ENCODE measurements at places on chromosomes 7 and 10.

GRCh38 chr7:150728609-150729008, 8.6 kb upstream of the GIMAP5 start:
- DNase-seq: no peak

DNA sequence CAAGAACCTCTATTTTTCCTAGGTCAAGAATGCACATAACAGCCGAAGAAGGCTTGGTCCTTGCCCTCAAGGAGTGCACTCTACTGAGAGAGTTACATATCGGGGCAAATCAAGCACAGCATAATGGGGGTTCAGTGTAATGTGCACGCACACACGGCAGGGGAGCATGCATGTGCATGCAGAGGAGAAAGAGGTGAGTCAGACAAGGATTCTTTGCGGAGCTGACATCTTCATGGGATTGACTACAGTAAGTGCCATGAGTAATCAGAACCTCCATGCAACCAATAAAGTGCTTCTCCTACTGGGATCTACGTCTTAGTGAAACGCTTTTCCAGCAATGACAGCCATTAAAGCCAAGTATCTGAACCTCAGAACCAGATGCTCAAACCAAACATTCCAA, 123.6 kb downstream of the RNF216 start:
- DNase-seq: no peak

GRCh38 chr7:124781907-124782734, 16.5 kb upstream of the GPR37 start:
- no peak for DNase-seq

- DNase-seq: no peak
Measured at GRCh38 chr7:94497874-94498670, 11.5 kb upstream of the CASD1 start.

DNA sequence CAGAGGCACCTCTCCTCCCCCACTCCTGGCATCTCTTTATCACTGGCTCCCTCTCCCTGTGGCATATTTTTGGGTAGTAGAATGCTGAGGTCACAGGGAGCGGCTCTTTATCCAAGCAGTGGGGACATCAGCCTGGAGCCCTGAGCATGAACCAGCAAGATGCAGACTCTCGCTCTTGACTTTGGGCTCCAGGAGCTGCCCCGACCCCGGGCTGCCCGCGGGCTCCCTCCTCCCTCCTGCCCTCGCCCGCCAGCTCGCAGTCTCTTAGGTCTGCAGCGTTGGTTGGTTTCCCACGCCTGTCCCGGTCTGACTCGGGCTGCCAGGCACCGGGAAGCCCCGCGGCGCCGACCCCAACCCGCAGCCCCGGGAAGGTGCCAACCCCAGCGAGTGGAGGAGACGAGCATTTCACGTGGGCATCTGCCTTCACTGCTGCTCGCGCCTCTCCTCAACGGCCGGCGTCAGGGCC, 1.3 kb downstream of the INSYN2A start:
- peak; percentile 67 for DNase-seq

- DNase-seq: no peak
Measured at GRCh38 chr10:129847741-129848483, 116.2 kb downstream of the EBF3 start.

Measured in H1 (cell line).